AG04449 (cell line): ENCODE measurements at places on chromosomes 6 and 20.

GRCh38 chr6:126976253-126976797 is 142.1 kb upstream of the RSPO3 start:
- DNase-seq: no peak

- no peak for DNase-seq
These were observed 2.1 kb downstream of the RPS21 start for GRCh38 chr20:62388839-62389600.

GRCh38 chr6:51019806-51020205 is 201.1 kb downstream of the TFAP2B start:
- DNase-seq: no peak

GRCh38 chr6:26411751-26412150 is 9.7 kb downstream of the BTN3A1 start:
- DNase-seq: no peak

DNA sequence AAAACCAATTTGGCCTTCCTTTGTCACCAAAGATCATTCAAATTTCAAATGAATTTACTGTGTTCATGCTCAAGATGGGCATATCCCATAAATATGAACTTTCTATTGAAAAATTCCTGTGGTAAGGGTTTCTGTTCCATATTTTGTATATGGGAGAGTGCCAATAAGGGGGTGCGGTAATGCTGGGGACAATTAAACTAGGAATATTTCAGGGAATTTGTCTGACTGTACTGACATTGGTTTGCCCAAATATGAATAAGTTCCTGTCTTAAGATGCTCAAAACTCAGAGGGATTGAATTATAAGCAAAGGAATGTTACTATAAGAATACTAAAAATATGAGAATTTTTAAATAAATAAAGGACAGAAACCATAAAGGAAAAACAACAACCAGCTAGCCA is 553.0 kb upstream of the MARCKS start:
- no peak for DNase-seq

GRCh38 chr20:45101333-45101850 is 465 bp upstream of the KCNS1 start:
- DNase-seq: no peak

DNA sequence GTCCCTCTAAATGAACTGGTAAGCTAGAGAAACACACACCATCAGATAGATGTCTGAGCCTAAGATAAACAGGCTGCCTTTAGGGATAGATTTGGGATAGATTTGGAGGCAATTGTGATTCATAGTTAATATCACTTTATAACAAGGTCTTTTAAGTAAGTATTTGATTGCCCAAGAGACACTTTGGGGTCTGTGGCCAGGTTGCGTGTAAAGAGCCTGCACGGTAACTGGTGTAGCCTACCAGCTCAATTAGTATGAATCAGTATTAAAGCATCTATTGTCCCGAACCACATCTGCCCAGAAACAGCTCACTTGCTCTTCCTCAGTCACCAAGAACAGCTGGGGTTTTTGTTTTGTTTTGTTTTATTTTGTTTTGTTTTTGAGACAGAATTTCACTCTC is 193.3 kb downstream of the SASH1 start:
- no peak for DNase-seq

DNA sequence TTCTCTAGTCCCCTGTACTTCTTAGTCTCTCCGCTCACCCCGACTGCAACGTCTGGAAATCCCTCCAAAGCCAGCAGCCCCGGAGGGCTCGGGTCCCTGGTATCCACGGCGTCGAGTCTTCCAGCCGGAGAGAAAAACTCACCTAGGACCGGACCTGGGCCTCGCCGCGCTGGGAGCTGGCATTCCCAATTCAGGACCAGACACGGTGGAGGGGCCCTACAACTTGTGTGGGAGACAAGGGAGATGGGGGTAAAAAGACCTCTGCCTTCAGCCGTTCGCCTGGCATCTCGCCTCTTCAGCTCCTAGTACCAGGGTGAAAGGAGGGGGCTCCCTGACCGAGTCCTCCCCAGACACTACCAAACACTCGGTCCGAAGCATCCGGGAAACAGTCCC is 64.3 kb downstream of the GPX5 start:
- no peak for DNase-seq

DNA sequence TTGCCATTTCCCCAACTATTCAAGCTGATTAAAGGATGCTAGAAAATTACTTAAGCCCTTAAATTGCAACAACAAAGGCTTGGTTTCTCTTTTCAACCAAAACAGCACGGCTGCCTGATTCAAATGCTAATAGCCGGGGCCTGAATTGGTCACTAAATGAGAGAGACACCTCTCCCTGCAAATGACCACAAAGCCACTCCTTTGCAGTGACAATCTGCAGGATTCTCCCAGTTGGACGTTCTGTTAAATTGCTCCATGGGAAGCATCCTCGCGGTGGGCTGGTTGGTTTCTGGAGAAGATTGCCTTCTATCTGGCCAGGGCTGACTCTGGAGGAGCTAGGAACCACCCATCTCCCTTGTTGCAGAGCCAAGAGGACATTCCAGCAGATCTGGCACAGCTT is 29.7 kb upstream of the TBXT start:
- no peak for DNase-seq

GRCh38 chr6:89140347-89141156 is 5.3 kb upstream of the PM20D2 start:
- no peak for DNase-seq

- DNase-seq: no peak
These were observed 251.2 kb upstream of the PMEPA1 start for GRCh38 chr20:57960803-57961575.

DNA sequence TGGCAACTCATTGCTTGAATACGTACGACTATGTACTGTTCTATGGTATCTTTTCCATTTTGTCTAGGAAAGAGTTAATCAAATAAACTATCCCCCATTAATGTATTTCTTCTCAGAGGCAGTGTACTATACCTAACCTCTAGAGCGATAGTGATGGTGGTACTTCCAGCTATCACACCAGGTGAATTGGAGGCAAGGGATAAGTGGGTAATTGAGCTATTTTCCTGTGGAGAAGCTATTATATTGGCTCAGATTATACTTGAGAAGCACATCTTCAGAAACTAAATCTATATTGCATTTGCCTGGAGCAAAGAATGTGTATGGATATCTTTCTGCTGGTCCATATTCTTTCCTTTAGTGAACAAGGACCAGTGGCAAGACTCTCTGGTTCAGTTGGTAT is 430.7 kb upstream of the KHDRBS2 start:
- DNase-seq: no peak

DNA sequence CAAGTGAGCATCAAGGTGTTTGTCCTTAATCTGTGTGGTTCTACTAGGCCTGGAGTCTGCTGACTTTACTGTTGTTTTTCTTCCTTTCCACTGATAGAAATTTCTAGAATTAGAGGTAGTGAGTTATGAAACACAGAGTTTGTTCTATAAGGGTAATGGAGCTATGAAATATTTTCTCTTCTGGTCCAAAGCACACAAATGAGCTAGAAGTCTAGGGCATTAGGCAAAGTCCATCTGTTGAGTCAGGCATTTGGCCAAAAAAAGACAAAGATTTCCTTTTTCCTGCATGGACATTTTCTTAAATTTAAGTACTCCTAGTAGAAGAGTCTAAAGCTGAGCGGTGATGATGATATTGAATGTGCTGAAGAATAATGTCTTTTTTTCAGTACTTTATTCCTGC is 174.3 kb upstream of the STXBP5 start:
- DNase-seq: no peak

GRCh38 chr6:45423111-45423823 is 45.5 kb upstream of the SUPT3H start:
- DNase-seq: no peak

- DNase-seq: peak; percentile 84
These were observed 161.4 kb downstream of the TBXT start for GRCh38 chr6:166005944-166006899.

- DNase-seq: no peak
These were observed 78.1 kb downstream of the UST start for GRCh38 chr6:148824960-148825359.

- no peak for DNase-seq
These were observed 30.1 kb upstream of the MBOAT1 start for GRCh38 chr6:20242397-20242796.

- no peak for DNase-seq
These were observed 8.2 kb downstream of the SPINT3 start for GRCh38 chr20:45507011-45507820.
